NCI-H2107 (cell line): ENCODE measurements at places on chromosomes 7 and 10.

DNA sequence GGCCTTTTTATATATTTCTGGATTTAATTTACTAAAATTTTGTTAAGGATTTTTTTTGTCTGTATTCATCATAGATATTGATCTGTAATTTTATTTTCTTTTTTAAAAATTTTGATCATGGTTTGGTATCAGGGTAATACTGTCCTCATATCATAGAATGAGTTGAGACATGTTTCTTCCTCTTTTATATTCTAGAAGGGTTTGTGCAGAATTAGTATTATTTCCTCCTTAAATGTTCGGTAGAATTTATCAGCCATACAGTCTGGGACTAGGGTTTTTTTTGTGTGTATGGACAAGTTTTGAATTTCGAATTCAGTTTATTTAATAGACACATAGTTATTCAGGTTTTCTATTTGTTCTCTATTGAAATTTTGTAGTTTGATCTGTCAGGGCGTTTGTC lies 54.0 kb downstream of the SHOC2 start:
- no peak for DNase-seq

- no peak for DNase-seq
These were observed 1254.6 kb upstream of the CELF2 start for GRCh38 chr10:9762966-9763656.

GRCh38 chr10:7272008-7272407 lies 138.8 kb downstream of the SFMBT2 start:
- DNase-seq, result no peak

DNA sequence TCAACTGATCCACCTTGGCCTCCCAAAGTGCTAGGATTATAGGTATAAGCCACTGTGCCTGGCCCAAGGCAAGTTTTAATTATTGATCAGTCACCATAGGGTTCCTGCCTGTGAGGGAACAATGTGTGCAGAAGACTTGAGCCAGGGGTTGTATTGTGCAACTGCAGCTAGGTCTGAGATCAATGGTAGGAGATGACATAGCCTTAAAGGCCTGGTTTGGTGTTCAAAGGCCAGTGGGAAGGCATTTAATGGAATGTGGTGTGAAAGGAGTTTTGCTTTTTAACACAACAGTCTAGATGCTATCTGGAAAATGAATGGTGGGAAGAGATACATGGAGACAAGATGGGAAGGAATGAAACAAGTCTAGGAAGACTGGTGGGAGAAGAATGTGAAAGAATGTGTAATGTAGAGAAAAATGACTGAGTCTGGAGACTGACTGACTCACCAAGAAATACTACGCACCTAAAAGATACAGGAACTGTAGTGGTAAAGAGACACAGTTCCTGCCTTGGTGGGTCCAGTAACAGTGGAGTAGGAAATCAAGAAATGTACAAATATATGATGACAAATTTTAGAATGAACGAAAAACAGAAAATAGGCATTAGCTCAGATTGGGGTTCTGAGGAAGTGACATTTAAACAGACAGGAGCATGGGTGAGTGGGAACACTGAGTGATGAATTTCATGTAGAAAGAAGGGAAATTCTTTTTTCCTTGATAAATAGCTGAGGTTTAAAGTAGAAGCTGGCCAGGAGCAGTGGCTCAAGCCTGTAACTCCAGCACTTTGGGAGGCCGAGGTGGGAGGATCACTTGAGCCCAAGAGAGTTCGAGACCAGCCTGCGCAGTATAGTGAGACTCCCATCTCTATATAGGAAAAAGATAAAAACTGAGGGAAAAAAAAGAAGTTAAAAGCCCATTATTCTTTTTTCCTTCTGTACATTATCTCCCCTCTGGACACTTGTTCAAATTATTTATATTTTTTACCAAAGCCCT lies 9.4 kb downstream of the HNRNPF start:
- DNase-seq, result no peak

- DNase-seq, result peak; percentile 13
These were observed 43.4 kb downstream of the GLRX3 start for GRCh38 chr10:130179640-130180039.

DNA sequence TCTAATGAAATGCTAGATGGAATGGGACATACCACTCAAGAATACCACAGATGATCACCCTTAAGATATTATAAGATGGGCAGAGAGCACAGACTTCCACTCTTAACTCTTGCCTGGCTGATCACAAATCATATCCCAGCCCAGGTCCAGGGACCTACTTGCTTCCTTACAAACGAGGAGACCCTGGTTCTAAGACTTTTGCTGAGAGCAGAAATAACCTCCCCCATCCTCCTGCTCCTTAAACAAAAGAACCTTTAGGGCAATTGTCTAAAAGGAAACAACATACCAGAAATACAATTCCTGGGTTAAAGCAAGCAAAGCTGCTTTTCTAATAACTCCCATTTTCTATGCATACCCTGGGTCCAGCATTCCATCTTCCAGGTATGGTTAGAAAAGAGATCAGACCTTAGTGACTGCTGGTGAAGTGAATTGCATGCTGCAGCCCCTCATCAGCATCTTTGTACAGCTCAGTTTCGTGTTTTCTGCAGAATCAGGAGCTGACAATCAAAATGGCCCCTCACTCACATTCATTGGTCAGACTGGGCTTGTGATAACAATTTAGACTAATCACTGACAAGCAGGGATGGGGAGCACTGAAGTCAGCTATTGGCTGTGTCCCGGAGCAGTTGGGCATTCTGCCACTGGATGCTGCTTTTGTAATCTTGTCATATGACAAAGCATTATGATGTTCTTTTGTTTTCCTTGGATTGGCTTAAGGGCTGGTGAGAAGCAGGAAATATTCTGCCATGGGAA lies 14.6 kb downstream of the IFIT3 start:
- no peak for DNase-seq

DNA sequence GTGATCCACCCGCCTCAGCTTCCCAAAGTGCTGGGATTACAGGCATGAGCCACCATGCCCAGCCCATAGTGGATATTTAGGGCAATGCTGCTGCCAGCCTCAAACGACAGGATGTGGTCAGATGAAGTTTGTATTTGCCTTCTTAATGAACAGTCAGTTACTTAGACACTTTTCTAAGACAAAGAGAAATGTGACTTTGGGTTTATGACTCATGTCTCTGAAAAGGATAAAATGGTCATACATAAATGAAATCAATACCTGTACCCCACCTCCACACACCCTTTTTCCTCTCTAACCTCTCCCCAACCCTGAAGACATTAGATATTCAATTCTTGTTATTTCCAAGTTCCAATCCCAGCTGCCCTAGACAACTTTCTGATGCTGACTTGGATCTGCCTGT lies 109.3 kb upstream of the INSIG1 start:
- no peak for DNase-seq

DNA sequence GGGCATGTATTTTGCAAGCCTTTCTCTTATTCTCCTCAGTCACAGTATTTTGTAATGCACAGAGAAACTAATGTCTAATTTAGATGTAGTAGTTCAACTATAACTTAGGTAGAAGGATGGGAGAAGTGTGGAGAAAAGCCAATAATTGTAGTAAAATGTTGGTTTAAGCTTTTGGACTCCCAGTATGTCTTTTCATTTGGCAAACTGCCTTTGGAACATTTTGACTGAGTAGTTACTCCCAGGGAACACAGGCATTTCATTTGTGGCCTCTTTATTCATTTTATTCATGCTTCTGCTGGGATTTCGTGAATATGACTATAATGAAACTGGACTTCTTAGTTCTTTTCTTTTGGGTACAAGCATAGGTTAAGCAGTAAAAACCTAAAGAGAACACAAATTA lies 79.0 kb downstream of the EXOC4 start:
- DNase-seq, result no peak

DNA sequence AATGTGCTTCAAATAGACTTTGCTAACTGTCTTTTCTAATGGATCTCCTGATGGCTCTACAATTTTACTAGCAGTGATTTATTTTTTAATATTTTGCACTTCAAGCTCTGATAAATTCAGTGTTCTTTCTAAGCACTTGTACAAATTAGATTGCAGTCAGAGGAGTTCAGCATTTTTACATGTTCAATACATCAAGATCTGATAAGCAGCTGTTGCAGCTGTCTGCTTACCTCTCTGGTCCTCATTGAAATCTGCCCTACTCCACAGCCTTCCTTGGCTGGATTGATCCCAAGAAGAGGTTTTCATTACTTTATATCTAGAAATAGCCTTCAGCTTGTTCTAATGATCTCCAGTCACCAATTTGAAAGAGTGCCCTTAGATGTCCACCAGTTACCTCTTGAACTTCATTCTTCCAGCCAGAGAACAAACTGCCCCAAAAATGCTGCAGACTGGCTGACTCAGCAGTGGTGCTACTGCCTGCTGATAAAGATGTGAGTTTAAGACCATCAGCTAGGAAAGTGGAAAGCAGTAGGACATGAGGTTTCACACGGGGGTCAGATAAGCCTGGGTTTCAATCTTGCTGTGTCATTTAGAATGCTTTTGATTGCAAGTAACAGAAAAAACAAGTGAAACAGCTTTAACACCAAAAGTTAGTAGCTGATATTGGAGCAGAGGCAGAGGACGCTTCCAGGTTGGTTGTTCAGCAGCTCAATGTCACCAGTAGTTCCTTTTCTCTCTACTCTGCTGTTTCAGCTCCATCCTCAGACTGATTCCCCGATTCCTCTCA lies 350.9 kb upstream of the NPVF start:
- DNase-seq, result no peak

DNA sequence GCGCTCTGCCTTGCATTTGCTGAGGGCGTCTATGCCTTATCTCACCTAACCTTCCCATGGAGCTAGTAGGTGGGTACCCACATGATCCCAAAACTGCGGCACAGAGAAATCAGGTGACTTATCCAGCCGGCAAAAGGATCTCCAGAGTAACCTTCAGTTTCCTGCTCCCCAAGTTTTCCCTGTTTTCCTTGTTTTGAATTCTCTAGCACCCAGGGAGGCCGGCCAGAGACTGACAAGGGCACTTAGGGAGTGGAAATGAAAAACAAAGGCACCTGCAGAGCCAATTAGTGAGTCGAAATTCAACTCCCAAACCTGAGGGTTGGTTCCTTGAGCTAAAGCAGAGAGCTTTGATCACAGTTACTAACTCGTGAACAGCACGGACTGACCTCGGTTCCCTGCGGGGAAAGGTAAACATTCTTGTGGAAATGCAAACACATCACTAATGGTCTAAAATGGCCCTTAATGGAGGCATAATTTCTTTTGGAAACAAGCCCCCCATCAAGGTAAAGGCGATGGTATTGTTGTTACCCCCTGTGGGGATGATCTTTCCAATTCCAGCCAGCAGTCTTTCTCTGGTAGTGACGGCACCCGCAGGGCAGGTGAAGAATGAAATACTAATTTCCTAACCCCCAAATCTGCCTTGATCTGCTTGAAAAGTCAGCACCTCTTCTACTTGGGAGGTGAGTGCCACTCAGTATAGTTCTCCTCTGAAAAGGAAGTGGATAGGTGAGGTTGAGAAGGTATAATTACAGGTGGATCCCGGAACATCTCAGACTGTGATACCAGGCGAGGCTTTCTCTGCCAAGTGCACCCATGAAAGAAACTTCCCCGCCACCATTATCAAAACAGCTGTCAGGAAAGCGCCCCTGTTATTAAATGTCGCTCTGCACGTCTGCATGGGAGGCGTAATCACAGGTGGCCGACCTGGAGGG lies 365.6 kb upstream of the AUTS2 start:
- DNase-seq, result peak; percentile 80

- no peak for DNase-seq
These were observed 214.0 kb upstream of the TMEM72 start for GRCh38 chr10:44697116-44697515.

DNA sequence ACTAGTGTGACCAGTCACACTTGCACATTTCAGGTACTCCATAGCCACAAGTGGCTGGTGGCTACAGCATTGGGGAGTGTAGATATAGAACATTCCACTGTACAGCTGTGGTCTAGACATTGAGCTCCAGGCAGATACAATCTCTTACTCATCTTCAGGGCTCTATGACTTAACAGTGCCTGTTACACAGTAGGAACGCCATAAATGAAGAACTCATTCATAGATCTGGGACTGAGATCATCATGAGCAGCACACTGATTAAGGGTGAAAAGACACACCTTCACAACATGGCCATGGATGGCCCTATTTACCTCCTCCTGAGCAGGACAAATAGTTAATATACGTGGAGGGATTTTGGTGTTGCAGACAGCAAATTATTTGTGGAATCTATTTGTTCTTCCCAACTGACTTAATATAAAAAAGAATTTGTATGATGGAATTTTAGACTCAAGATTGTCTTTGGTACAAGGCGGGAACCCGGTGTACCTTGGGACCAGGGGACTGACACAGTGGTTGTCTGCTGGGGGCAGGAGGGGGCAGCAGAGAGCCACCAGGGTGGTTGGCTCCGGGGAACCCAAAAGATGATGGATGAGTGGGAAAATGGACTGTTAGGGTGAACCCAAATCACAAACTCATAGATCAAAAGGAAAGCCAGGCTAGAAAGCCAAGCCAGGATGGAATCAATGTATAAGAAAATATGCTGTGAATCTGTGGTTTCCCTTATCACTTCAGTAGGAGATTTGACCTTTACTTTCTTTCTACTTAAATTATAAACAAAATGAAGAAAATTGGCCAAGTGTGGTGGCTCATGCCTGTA lies 24.3 kb upstream of the CPA2 start:
- no peak for DNase-seq

DNA sequence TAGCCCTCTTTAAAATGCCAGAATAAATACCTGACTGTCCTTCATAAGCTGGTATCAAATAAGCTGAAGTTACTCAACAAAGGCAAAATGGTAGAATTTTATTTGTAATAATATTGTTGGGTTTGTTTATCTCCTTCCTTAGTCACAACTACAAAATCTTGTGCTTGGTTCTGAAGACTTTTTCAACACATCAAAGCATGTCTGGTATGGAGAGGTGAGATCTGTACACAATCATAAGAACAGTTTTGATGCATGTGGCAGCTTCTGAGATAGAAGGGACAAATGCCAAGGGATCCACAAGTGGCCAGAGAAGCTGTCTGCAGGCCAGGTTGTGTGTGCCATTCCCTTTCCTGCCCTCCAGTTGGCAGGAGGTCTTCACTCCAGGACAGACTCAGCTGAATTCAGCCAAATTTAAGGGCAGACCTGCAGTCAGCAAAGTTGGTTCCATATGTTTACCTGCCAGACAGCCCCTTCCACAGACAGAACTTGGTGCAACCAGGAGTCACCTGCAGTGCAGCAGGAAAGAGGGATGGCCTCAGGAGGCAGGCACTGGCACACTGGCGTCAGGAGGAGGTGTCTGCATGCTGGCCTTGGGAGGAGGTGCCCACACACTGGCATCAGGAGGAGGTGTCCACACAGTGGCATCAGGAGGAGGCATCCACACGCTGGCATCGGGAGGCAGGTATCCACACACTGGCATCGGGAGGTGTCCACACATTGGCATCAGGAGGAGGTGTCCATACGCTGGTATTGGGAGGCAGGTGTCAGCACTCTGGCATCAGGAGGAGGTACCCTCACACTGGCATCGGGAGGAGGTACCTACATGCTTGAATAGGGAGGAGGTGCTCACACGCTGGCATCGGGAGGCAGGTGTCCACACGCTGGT lies 93.1 kb upstream of the IKZF1 start:
- DNase-seq, result no peak
